ENCODE measurements at places on chromosomes 11 and 22. TPM values are rescaled to one million over a fixed set of nuclear protein-coding genes. Genes with fewer than 3 reads are reported as not detected.

APOL5 gene
- total RNA-seq = not detected

SLN gene
- not detected for total RNA-seq

NXPE1 gene
- not detected for total RNA-seq

OLFML1 gene
- total RNA-seq = not detected
